ENCODE measurements at places on chromosomes 5 and 9. TPM values are rescaled to one million over a fixed set of nuclear protein-coding genes. Genes with fewer than 3 reads are reported as not detected.

Gene CCDC152
- 7.2 TPM for total RNA-seq

Gene FAM151B
- 7.0 TPM for total RNA-seq

GRCh38 chr5:168314735-168315411 is 23.4 kb downstream of the WWC1 start:
- DNase-seq: peak; percentile 88

- DNase-seq: peak; percentile 62
These were observed 482.2 kb upstream of the PAPPA start for GRCh38 chr9:115671236-115671962.

- no peak for DNase-seq
These were observed 100.9 kb downstream of the GDNF start for GRCh38 chr5:37738865-37739488.

DNA sequence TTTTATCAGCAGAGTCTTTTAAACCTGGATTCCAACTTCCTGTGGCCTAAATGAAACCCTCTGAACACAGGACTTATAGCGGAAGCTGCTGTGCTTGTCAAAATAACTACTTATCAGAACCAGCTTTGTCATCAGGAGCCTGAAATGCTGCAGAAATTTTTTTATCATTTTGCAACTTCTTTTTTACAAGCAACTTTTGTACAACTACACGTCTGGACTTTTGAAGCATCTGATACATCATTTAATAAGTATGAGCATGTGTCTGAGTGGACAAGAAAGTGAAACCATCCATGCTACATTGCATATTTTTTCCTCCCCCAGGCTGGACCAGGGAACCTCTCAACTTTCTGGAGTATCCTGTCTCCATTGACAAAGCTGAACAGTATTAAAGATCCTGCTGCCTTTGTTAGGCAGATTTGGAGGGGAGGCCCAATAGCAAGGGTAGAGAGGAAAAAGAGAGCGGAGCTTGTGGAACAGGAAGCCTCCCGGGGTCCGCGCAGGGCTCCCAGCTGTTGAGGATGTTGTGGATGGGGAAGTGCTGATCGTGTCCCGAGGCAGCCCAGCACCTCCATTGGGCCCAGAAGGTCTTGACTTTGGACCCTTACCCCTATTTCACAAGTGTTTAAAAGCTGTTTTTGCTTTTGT is 196.6 kb downstream of the MSX2 start:
- no peak for DNase-seq

GRCh38 chr5:135348918-135349317 is 50.1 kb downstream of the MACROH2A1 start:
- no peak for DNase-seq

Gene TLX3
- total RNA-seq: 20.1 TPM

- DNase-seq: no peak
These were observed 48.9 kb downstream of the TBCA start for GRCh38 chr5:77727190-77727589.

Gene WDR70
- total RNA-seq: 39.4 TPM

DNA sequence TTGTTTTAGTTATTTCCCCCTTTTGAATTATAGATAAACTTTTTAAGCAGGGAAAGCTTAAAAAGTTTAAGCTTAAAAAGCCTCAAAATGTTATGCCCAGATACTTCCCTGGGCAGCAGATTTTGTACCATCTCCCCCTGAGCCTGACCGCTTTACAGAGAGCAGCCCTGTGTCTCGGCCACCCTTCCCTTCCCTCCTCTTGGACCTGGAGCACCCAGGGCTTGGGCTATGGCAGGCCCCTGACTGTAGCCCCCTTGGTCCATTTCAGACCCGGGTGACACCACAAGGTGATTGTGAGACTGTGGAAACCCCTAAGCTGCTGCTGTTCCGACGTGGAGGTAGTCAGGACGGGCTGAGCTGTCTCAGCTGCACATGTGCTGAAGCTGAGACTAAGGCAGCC is 97.7 kb downstream of the RALGPS1 start:
- no peak for DNase-seq

Gene IL31RA
- 12.4 TPM for total RNA-seq

- peak; percentile 35 for DNase-seq
These were observed 2.3 kb upstream of the IRX2 start for GRCh38 chr5:2753452-2754420.

Gene AHRR
- 15.3 TPM for total RNA-seq

- peak; percentile 22 for DNase-seq
These were observed 85.7 kb upstream of the ARRDC3 start for GRCh38 chr5:91468651-91469422.

Data from Daoy (cell line).